ENCODE measurements at places on chromosomes 4 and X.

DNA sequence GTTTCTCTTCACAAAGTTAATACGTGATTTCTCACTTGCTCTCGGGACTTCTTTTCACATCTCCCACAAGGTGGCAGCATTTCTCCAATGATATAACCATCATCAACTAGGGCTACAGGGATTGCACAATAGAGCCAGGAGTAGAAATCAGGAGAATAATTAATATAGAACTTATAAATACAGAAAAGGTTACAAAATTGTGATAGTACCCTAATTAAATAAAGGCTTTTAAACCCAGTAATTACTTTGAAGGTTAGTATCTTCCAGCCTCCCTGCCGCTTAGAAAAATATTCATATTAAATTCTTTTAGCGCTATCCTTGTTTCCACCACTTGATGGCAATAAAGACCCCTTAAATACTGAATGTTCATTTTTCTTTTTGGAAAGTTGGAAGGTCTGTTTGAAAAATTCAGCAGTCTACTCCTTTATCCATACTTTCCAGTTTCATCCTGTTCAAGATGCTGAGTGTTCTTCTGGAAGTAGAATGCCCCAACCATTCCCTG is 65.8 kb downstream of the RASGEF1B start:
- DNase-seq, result peak; percentile 70

GRCh38 chr4:142549726-142550463 is 296.2 kb downstream of the INPP4B start:
- DNase-seq, result peak; percentile 53

GRCh38 chr4:108172231-108172752 is 3.6 kb upstream of the LEF1 start:
- DNase-seq, result no peak

- no peak for DNase-seq
Measured at GRCh38 chr4:57100979-57101651, 9.1 kb downstream of the IGFBP7 start.

DNA sequence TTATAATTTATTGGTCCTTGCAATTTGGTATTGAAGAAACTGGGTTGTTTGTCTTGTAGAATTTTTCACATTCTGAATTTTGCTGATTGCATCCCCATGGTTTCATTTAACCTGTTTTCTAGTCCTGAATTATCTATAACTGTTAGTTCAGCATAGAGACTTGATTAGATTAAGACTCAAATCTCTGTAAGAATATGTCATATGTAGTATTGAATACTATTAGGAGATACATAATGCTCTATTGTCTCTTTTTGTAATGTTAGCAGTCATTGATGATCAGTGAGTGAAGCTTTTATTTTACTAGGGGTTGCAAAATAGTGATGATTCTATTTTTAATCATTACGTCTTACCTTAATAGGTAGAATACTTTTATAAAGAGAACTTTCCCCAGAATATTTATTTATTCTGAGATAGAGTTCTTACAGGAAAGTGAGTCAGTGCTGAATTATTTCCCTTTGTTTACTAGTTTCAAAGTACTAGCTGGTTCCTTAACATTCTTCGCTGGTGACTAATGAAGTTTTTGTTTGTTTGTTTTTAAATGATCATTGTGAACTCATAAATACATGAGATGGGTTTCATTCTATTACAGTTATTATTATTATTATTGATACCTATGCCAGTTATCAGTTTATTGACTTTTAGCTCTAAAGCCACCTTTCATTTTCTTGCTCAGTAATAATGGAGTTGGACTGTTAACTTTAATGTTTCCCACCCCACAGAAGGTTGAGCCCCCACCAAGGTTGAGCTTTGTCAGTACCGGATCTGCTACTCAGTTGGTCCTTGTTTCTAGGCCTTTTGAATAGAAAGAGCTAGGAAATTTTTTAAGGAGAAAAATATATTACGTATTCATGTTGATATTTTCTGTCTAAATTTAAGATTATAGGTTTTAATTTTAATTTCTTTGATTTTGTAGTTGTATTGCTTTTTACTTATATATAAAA is 102.3 kb downstream of the LARP1B start:
- DNase-seq, result no peak

DNA sequence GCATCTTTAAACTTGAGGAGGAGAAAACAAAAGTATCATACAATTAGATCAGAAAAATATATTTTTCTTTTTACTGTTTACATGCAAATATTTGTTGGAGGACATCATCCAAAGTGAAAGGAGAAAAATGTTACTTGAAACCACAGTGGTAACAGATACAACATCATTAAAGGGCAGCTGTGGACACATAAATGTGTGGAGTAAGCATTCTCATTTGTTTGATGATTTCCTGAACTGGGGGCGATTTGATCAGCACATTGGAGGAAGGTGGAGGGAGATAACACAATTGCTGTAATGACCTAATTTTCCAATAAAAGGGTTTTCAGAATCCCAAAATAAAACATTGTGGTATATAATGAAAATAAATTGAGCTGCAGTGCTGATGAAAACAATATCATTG is 314.5 kb upstream of the HS3ST1 start:
- DNase-seq, result no peak

All from CD4-positive, alpha-beta T cell treated with Interleukin-2 at 100 ng/mL for 4 hours (primary cell).